ENCODE measurements at places on chromosomes 11 and 22.
A peak's percentile ranks its signal among the peaks of the same experiment; 100 is the strongest.

DNA sequence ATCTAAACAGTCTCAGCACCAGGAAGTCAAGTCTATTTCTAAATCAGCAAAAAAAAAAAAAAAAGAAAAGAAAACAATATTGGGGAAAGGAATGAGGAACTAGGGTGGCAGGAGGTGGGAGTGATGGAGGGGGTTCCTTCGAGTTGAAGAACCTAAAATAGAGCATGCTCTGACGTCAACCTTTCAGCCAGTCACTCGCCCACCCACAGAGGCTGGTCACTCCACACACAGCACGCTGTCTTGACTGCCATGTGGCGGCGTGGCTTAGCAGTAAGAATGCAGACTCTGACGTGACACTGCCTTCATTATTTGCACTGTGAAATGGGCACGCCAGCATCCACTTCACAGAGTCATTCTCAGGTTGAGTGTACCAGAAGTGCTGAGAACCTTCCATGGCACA lies 48.3 kb downstream of the LARGE1 start:
- DNase-seq, result no peak

GRCh38 chr11:14687456-14687855 lies 43.9 kb downstream of the PDE3B start:
- no peak for DNase-seq

DNA sequence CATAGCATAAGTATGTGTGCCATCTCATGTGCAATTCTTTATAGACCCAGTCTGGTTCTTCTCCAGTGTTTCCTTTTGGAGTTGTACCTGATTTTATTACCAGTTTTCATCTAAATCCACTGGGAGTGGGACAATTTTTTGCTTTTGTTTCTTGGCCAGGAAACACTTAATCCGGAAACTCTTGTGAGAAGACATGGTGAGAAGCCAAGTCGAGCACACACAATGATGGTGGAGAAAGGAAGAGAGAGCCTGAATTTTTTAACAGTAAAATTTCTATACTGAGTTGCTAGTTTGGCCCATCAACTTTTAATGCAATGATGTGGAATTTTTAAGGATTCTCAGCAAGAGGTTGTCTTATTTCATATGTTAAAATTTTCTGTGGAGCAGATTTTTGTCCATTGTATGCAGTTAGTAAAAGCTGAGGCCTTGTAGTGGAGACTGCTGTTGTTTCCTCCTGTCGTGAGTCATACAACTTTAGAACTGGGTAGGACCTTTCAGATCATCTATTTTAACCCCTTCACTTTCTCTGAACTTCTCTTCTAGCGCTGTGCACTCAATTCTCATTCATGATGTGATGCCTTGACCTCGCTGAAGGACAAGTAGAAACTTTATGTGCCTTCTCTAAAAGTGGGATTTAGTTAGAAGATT lies 17.1 kb downstream of the FAR1 start:
- no peak for DNase-seq

DNA sequence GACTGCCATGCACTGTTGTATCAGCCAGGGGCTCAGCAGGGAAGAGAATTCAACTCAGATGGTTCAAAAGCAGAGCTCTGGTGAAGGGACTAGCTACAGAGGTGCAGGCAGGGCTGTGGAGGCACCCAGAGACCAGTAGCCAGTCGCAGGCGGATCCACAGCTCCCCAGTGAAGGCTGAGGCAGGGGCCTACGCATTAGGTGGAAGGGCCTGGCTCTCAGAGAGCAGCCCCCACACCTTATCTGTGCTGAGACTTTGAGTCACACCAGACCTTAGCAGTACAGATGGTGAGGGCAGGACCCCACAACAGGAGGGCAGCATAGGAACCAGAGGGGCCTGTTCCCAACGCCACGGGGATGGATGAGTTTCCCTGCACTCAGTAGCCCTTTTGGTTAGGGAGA lies 189.6 kb downstream of the DSCAML1 start:
- no peak for DNase-seq

DNA sequence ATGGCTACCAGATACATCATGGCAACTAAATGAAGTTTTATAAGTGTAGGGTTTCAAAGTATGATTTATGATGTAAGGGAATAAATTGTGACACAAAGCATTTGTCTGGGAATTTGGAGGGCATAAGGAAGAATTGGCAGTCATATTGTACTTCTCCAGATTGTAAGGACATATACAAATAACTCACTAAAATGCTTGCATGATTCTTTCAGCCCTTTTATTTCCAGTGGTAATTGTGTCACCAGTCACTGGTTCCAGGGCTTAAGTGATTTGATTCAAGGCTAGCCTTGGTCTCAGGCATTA lies 299.4 kb upstream of the ANO5 start:
- no peak for DNase-seq

DNA sequence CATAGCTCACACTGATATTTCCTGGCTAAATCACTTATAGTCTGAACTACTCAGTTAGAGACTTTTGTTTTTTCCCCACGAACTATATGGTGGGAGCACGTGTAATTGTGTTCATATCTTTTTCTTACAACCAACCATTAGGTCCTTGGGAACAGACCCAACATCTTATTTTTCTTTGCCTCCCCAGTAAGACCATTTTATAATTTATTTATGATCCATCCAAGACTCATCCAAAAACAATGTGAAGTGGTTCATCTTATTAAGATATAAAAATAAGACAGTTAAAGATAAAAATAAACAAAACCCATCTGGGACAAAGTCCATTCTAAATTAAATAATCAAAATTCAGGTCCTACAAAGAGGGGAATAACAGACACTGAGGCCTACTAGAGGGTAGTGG lies 90.8 kb downstream of the FAM168A start:
- no peak for DNase-seq

DNA sequence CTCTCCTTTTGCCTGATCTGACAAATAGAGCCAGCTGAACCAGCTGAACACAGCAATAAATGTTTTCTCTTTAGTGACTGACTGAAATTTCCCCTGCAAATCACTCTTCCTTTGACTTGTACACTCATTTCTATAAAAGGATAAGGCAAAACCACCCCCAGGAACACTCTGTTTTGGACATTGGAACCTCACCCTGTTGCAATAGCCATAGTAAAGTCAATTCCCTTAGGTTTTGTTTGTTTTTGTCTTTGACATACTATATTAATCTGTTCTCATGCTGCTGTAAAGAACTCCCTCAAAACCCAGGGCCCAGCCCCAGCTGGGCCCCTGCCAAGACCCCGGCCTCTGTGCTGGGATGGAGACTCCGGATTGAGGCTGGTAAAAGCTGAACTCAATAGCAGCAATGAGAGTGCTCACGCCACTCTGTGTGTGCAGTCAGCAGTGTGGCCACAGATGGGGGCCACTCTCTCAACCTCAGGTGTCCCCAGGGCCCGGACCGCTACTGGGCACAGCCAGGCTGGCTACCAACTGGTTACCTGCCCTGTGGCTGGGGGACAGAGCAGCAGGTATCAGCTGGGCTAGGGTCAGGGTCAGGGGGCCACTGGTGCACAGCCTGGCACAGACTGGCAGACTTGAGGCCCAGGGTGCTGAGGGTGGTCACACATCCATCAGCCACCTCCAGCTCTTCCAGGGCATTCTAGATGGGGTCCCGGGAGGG lies 597.4 kb downstream of the LUZP2 start:
- DNase-seq, result no peak

- peak; percentile 47 for DNase-seq
Observed at GRCh38 chr11:72591785-72592502, 82.3 kb downstream of the PDE2A start.

Measured in CD4-positive, alpha-beta T cell treated with Interleukin-21 for 1 hour (primary cell).